ENCODE measurements at places on chromosomes 6 and 20.

DNA sequence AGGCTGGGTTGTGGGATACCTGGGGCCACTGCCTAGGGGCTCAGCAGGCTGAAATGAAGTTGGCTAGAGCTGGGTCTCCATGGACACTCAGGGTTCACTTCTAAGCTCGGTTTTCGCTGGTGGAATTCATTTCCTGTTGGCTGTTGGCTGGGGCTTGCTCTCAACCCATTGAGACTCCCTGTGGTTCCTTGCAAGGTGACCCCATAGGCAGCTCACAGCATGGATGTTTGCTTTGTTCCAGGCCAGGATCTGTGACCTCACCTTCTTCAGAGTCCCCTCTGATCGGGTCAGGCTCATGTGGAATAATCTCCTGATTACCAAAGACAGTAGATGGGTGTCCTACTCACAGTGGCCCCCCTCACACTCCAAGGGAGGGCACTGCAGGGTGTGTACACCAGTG is 229.3 kb downstream of the QKI start:
- DNase-seq, result no peak

DNA sequence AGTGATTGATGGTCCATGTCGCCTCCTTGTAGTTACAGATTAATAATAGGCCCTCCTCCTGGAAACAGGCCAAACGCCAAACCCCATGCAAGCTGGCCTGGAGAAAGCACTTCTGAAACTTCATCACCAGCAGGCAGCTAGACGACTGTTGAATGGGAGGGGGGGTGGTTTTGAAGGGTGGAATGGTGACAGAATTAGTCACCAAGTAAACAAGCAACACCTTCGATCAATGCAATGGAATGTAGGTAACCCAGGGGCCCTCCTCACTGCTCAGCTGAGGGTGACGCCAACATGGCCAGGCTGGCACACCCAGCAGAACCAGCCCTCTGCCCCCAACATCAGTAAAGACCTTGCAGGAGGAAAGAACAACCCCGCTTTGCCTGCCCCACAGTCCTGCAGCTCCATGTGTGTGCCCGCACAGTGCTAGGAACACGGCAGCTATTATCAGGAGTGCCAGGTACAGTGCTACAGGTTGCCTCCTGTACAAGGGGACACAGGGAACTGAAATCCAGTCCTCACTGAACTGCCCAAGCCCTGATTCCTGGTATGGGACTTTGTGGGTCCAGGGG is 2.7 kb downstream of the BCAS1 start:
- peak; percentile 89 for DNase-seq

- no peak for DNase-seq
Observed at GRCh38 chr6:21777846-21778245, 184.3 kb downstream of the SOX4 start.

- no peak for DNase-seq
Observed at GRCh38 chr20:26154224-26154623, 457.6 kb upstream of the ZNF337 start.

GRCh38 chr6:16028966-16029365 is 99.9 kb upstream of the MYLIP start:
- DNase-seq, result no peak

GRCh38 chr6:163422550-163422949 is 8.0 kb downstream of the QKI start:
- no peak for DNase-seq
